ENCODE measurements at places on chromosomes 1 and 21.

- no peak for DNase-seq
Observed at GRCh38 chr21:16540966-16541727, 811.4 kb downstream of the USP25 start.

DNA sequence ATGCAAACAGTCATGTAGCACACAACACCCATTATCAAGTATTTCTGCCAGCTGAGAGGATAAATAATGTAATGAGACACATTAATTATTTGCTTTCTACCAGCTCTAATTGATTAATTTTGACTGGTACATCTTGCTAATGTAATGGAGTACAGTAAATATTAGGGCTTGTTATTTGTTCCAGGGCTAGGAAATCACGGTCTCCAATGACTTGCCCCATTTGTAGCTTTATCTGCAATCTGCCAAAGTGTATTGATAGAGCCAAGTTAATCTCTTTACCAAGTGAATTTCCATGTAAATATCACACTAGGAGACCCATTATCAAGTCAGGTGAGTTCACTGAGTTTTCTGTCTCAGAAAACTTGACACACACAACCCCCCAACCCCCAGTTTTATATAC is 55.1 kb downstream of the RGS13 start:
- no peak for DNase-seq

- no peak for DNase-seq
Observed at GRCh38 chr1:218259339-218259738, 25.8 kb upstream of the RRP15 start.

- no peak for DNase-seq
Observed at GRCh38 chr1:41356752-41357151, 4.5 kb upstream of the FOXO6 start.

DNA sequence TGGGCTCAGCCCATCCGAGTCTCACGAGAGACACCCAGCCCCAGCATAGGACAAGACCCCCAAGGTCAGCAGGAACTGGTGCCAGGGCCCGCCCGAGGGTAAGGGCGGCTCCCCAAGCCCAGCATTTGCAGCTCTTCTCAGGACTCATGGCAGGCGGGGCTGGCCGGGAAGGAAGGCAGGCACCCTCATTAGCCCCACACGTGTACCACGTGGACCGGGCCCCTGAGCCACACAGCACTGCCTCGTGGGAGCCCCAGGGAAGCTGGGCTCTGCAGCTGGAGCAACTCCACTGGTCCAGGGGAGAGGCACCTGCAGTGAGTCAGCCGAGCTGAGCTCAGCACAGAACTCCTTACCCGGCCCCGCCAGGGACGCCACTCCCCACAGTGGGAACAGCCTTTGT is 97.7 kb upstream of the IFFO2 start:
- no peak for DNase-seq

- no peak for DNase-seq
Observed at GRCh38 chr21:45562965-45563364, 20.7 kb upstream of the SLC19A1 start.

- DNase-seq = no peak
Observed at GRCh38 chr1:245086389-245086969, 68.3 kb upstream of the KIF26B start.

All from activated T-cell treated with anti-CD3 and anti-CD28 coated beads for 48 hours (primary cell).